ENCODE measurements at places on chromosomes 11 and 22.

- no peak for DNase-seq
Observed at GRCh38 chr11:124075492-124075840, 34.3 kb upstream of the OR10G7 start.

DNA sequence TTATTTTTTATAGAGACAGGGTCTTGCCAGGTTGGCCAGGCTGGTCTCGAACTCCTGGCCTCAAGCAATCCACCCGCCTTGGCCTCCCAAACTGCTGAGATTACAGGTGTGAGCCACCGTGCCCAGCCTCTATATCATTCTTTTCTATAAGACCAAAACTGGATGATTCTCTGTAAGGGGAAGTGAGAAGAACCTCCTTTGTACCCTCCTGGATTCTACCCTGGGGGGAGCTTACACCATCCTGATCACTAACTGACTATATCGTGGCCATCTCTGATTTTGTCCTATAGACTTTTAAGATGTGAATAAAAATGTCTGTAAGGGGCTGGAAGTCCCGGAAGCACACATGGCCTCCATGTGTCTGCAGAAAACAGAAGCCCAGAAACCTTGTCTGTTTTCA is 9.1 kb downstream of the PIWIL4 start:
- DNase-seq, result no peak

GRCh38 chr22:45502215-45503049 is at the start of gene FBLN1:
Gene FBLN1, plus strand, starts transcription at chr22:45502883. Its CDS starts 103 bp downstream, at chr22:45502986.
- no peak for DNase-seq

GRCh38 chr11:69201066-69201365 is 45.3 kb downstream of the SMIM38 start:
- DNase-seq, result no peak

GRCh38 chr11:46537537-46538295 is 56.1 kb downstream of the AMBRA1 start:
- no peak for DNase-seq

- no peak for DNase-seq
Observed at GRCh38 chr11:45931739-45932138, 9.3 kb downstream of the LARGE2 start.

DNA sequence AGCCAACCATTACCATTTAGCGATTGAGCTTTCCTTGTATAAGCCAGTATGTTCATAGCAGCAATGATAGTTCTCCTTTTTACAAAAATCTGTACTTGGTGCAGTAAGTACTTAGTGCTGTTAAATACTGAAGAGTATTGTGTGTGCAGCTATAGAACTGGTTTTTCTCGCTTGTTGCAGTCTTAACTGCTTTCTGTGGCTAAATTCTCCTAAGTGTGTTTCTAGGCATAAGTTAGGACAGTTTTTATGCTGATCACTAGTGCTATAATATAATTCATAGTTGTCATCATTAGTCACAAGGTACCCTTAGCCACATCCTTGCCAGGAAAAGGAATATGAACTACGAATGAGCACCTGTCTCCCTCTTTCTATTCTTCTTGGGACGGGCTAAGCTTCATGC is 107.7 kb downstream of the GRAMD1B start:
- no peak for DNase-seq

GRCh38 chr11:31968461-31969358 is 122.2 kb upstream of the RCN1 start:
- peak; percentile 15 for DNase-seq

- no peak for DNase-seq
Observed at GRCh38 chr22:47391169-47392053, 629.0 kb downstream of the TBC1D22A start.

GRCh38 chr22:45608763-45609180 is 62.9 kb upstream of the ATXN10 start:
- no peak for DNase-seq

DNA sequence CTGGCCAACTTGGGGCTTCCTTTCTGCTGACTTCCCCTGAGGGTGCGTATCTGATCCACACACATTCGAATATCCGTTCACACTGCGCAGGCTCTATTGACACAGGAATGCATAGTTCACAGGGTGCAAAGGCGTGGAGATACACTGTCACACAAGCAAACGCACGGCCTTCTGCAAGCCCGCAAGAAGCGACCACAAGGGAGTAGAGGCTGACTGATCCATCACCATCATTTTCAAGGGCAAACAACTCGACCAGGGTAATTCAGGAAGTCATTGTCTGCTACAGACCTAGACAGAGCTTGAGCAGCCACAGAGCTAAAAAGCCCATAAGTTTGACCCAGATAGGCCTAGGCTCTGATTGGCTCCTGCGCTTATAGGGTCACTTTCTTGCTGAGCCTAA is 392.3 kb downstream of the MN1 start:
- DNase-seq, result no peak

GRCh38 chr11:2276280-2277007 is 6.1 kb upstream of the ASCL2 start:
- no peak for DNase-seq

DNA sequence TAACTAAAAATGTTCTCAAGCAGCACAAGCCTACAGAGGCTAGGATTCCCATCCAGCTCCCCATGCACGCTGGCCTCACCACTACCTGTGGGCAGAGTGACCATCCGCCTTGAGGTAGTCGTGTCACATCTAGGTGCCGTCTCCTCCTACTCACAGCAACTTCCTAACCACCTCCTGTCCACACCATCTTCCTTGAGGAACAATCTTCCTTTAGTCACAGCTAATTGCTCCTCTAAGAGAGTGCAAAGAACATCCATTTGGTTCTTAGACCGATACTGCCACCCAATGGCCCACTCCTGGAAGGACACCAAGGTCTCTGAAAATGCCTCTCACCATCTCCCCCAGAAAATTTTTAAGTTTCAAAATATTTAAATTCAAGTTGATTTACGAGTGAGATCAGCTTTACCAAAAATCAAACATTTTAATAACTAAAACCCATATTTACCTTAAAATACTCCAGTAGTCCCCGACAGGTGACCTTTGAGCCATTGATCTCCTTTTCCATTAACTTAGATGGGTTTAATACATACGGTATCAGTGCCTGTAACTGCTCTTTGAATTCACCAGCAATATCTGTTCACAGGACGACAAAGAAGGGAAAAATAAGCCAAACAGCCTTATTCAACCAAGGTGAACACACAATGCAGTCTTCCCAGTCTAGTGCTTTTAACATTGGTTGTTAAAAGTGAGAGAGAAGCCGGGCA is 21.7 kb upstream of the PLAAT3 start:
- no peak for DNase-seq

DNA sequence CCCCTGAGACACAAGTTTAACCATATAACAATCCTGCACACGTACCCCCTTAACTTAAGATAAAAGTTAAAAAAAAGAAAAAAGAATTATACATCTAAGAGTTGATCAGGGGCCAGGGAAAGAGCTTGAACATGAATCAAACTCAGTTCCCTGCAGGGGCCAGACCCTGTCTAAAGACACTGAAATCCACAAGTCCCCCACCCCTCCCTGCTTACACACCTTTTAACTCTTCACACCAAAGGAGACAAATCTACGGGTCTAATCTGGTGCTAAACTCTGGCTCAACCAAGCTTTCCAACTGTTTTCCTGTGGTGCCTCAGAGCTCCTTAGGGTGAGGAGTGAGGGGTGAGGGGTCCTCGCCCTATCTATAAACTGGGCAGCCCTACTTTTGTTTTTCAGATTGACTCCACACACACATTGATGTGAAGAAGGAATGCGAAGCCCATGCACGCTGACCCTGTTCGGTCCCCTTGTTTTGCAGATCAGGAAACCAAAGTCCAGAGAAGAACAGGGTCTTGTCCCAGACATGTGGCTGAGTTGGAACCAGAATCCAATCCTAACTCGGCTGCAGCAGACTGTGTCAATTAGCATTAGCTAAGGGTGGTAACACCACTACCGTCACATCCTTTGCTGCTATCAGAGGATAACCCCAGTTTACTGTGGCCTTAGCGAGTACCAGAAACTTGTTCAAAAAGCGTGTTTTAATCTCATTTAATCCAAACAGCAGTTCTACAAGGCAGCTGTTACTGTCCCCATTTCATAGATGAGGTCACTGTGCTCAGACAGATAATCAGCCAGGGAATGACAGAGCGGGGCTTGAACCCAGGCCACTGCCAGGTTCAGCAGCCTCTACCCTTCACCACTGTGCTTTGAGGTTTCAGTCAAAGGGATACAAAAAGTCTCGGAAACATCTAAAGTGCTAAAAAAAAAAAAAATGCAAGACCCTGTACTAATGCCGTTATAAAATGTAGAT is 145.2 kb upstream of the SYT13 start:
- no peak for DNase-seq

- DNase-seq, result no peak
Observed at GRCh38 chr11:115580416-115580815, 76.2 kb upstream of the CADM1 start.

DNA sequence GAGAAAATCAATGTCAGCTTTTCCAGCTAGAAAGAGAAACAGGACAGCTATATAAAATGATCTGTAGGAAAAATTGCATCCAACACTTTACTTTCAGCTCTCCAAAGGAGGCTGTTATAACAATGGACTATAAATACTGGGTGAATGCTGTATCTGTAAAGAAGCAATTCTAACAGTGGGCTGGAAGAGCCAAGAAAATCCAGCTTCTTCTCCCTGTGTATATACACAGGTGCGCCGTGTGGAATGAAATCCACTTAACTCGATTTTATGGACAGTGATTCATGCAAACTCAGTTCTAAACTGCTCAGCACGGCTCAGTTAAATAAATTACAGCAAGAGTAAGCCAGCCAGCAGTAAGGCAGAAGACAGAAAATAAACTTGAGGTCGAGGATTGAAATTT is 32.5 kb upstream of the LMO2 start:
- DNase-seq, result no peak

- DNase-seq, result no peak
Observed at GRCh38 chr11:126925321-126926093, 75.1 kb downstream of the KIRREL3 start.

- DNase-seq, result no peak
Observed at GRCh38 chr11:2996976-2997375, 4.8 kb upstream of the NAP1L4 start.

DNA sequence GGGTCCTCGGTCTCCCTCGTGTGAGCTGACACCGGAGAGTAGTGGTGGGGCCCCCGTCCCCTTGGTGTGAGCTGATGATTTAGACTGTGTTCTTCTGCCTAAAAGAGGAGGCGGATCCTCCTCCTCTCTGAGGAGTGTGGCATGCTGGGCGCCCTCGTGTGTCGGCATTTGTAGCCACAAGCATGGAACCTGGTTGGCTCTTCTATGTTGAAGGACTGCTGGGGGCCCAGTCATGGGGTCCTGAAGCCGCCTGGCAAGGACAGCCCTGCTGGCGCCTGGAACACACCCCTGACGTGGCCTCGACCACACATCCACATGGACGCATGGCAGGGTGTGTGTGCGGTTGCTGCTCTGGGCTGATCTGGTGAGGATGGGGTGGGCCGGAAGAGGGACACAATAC is 50.2 kb downstream of the AP2A2 start:
- no peak for DNase-seq

- no peak for DNase-seq
Observed at GRCh38 chr11:99568808-99569207, 548.1 kb downstream of the CNTN5 start.

DNA sequence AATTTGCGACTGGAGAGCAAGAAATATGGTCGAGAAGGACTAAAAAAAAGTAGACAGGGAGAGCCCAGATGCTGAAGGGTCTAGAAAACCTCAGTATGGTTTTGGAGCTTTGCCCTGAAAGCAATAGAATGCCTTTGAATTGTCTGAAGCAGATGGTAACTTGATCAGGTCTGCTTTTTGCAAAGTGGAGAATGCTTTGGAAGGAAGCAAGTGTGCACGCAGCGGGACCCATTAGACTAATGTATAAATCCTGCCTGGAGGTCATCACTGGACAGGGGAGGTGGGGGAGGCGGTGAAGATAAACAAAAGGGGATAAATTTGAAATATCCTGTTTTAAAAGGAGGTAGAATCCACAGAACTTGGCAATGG is 757 bp upstream of the HINFP start:
- no peak for DNase-seq

DNA sequence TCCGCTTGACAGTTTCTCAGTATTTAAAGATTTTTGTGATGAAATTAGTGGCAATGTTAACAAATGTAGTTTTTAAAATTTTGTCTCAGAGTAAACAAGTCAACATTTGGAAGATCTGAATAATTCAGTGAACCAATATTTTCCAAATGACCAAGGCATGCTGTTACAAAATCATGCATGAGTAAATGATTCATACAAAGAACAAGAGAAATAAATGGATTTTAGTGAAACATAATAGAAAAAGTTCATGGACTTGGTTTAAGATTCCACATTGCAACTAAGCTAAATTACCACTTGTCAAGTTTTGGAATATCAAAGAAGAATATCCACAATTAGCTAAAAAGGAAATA is 125.7 kb upstream of the SNX19 start:
- no peak for DNase-seq

DNA sequence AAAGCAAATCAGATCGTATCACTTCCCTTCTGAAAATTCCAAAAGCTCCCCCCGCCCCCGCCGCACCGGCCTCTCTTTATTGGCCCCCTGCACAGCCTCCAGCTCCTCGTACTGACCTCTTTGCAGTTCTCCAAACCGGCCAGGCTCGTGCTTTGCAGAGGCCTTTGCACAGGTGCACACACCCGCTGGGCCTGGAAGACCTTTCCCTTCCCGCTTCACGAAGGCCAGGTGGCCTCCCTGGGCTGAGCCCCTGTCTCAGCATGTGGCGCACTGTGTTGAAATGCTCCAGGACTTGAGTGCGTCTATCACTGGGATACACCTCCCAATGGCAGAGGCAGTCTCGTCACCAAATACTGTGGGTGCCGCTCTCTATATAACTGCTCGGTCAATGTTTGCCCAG is 13.2 kb upstream of the ADA2 start:
- DNase-seq, result no peak

- DNase-seq, result peak; percentile 43
Observed at GRCh38 chr22:31345331-31346254, 553 bp downstream of the PATZ1 start.

DNA sequence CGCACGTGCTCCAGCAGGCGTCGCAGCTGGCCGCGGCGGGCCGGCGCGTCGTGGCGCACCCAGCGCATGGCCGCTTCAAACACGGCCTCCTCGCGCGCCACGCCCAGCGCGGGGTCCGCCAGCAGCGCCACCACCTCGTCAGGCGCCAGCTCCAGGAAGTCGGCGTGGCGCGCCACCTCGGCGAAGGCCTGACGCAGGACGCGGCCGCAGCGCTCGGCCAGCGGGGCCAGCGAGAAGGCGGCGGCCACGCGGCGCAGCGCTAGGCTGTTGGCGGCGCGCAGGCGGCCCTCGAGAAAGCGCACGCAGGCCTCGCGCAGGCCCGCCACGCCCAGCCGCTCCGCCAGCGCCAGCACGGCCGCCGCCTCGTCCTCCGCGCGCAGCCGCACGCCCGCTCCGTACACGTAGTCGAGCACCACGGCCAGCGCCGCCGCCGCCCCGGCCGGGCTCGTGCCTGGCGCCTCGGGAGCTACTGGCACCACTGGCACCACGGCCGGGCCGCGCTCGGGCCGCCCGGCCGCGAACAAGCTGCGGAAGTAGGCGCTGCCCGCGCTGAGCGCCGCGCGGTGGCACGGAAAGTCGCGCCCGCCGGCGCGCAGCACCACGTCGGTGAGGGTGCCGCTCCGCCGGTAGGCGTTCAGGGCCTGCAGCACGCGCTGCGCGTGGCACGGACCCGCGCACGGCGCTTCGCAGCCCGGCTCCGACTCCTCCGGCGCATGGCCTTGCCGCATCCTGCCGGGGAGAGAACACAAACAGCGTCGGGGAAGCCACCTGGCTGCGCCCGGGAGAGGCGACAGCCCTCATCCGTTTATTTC is 2.9 kb downstream of the KLHL35 start:
- no peak for DNase-seq

GRCh38 chr11:11567936-11568650 is 53.7 kb downstream of the GALNT18 start:
- no peak for DNase-seq
